ENCODE measurements at places on chromosomes 3 and 15.

- no peak for DNase-seq
Observed at GRCh38 chr3:152607179-152607578, 227.8 kb upstream of the P2RY1 start.

DNA sequence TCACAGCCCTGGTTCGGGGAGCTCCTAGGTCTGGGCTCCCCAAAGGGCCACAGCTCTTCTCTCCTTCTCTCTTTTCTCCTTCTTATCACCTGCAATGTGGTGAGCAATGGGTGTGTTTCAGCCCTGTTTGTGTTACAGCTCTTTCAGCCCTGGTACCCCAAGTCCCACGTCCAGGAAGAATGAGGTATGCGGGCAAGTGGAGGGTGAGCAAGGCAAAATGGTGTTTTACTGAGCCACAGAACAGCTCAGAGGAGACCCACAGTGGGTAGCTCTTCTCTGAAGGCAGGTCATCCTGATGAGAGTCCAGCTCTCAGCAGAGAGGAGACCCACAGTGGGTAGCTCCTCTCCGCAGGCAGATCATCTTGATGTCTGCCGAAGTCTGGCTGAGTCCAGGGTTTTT, 86.8 kb downstream of the BFSP2 start:
- DNase-seq: no peak

DNA sequence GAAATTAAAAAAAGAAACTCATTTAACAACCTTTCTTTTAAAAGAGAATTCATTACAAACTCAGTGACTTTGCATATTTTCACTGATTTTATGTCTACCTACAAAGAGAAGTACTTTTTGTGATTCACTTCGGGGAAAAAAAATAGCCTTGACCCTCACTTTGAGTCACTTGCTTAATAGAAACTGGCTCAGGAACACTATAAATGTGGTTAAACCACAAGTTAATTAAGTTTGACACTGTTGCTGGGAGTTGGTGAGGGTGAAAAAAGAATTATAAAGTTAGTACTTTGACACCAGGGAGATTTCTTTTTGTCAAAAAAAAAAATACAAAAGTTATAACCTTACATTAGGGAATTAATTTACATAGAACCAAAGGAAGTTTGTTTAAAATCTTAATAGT, 810.9 kb downstream of the NR2F2 start:
- no peak for DNase-seq

DNA sequence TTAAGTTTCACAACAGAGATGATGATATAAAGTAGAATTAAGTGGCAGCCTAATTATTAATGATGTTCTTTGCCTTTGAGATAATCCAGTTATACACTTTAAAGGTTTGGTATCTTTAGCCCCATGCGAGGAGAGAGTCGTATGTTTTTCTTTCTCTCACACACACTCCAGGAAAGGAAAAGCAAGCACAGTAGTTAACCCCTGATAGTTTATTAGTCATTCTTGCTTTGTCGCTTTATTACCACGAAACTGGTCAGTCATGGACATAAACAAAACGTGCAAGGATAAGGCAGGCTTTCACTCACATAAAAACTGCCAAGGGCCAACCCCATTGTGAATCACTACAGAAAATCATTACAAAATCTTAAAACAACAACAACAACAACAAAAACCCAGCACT, 866.9 kb downstream of the FHIT start:
- DNase-seq: peak; percentile 31

DNA sequence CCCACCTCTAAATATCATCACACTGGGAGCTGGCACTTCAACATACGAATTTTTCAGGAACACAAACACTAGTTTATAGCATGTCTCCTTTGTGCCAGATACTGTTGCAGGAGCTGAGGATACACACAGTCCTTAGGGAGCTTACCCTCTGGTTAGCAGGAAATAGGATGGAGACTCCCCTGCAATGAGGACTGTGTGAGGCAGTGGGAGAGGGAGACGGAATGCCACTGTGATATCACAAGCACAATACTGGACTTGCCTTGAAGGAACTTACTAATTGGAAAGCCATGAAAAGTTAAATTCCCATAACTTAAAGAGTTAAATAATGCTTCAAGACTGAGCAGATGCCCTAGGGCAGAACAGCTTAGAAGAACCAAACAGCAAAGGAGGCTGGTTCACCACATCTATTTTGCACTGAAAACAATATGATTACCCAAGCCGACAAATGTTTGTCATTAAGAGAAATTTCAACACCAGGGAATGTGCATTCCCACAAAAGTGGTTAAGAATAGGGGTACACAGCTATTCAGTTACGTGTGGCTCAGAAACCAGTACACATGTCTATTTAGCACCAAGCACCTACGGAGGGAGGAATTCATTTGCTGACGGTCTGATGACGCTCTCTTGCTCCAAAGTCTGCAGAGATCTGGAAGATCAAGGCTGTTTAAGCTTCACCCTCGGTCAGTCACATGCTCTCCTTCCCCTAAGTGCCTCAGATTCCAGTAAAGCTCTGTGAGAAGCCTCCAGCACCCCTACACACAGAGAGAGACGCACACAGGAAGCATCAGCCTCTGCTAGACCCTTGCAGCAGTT, 5.2 kb downstream of the TBC1D2B start:
- DNase-seq: peak; percentile 89

GRCh38 chr3:27468283-27468886, 15.8 kb downstream of the SLC4A7 start:
- no peak for DNase-seq

- DNase-seq: no peak
Observed at GRCh38 chr3:134453631-134454030, 32.2 kb downstream of the ANAPC13 start.

- DNase-seq: no peak
Observed at GRCh38 chr3:193640728-193641439, 47.9 kb downstream of the OPA1 start.

DNA sequence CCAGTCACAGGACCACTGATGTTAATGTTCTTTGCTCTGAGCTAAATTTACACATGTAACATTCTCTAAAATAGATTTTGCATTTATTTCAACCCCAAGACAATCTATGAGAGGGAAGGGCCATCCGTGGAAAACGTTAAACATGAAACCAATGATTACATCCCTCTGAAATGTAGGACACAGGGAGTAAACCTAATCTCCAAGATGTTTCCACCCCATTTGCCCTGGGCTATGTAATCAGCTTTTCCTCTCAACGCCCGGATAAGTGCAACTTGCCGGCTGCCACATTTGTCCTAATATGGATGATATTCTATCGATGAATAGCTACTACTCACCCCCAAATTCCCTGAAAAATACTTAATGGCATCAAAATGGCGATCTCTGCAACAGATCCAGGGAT, 6.4 kb upstream of the FMN1 start:
- no peak for DNase-seq

DNA sequence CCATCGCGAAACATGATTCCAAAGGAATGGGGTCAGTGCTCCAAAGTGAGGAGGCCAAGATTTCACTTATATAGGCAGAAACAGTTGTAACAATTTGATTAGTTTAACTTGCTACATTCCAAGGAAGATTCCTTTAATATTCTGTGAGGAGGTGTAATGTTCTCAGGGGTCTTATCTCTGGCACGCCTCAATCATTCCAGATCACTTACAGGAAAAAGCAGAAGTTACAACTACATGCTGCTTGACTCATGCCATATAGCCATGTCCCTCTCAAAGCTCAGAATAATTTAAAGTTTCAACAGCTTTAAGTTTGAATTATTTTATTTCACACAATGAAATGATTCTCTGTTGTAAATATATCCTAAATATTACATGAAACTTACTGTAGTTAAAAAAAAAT, 3.5 kb upstream of the FYTTD1 start:
- DNase-seq: no peak

DNA sequence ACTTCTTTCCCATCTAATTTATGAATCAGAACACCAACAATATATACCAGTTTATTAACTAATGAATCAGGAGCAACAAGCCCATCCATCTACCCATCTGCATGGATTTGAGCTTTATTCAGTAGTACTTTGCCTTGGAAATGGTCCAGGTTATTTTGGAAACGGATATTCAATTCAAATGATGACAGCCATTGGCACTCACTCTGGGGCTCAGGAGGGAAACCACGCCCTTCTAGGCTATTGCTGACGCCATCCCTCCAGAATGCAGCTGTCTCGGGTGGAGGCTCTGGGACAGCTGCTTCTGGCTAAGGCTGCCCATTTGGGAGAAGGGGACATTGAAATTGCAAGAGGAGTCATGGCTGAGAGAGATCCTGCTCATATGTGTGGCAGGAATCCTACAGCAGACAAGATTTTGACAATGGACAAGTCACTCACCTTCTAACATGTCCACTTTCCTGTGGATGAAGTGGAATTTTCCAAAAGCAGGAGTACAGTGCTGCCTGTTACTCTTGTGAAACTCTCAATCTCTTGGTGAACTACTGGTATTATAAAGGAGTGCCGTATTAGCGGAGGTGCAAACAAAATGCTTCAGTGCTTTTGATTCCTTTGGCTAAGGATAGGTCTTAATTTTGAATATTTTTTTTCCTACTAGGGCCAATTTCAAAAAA, 29.3 kb upstream of the TRAK1 start:
- peak; percentile 92 for DNase-seq

DNA sequence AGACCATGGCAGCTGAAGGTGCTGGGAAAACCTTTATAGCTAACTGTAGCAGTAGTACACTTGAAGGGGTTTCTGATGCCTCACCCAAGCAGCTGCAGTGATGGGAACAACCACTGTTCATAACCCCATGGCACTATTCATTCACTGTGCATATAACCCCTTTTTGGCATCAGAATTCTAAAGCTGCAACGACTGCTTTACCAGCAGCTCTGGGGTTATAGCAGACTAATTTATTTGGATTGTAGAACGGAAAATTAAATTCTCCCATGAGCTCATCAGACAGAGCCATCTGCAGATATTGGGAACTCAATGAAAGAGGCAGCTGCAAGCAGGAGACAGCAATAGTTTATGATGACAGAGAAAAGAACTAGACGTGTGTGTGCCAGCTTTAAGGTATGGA, 28.6 kb downstream of the TFDP2 start:
- no peak for DNase-seq

- no peak for DNase-seq
Observed at GRCh38 chr3:38763569-38763968, 52.4 kb downstream of the SCN10A start.

GRCh38 chr15:44286814-44287452, 1.6 kb upstream of the GOLM2 start:
- DNase-seq: no peak

GRCh38 chr15:45205192-45205591, 17.4 kb upstream of the SHF start:
- peak; percentile 57 for DNase-seq

- no peak for DNase-seq
Observed at GRCh38 chr15:84872009-84872910, 12.2 kb upstream of the SLC28A1 start.

- no peak for DNase-seq
Observed at GRCh38 chr3:122919291-122919610, 108.3 kb downstream of the SEMA5B start.

- peak; percentile 6 for DNase-seq
Observed at GRCh38 chr15:35013370-35013769, 25.3 kb upstream of the ZNF770 start.

GRCh38 chr15:58314593-58315216, 117.1 kb upstream of the LIPC start:
- DNase-seq: no peak

GRCh38 chr3:116056280-116056679, 389.0 kb downstream of the LSAMP start:
- no peak for DNase-seq

GRCh38 chr15:73254598-73254997, 114.2 kb downstream of the HCN4 start:
- DNase-seq: no peak

GRCh38 chr3:146152834-146153233, 8.2 kb downstream of the PLOD2 start:
- DNase-seq: no peak

- DNase-seq: no peak
Observed at GRCh38 chr15:77025083-77025901, 30.4 kb downstream of the PSTPIP1 start.

DNA sequence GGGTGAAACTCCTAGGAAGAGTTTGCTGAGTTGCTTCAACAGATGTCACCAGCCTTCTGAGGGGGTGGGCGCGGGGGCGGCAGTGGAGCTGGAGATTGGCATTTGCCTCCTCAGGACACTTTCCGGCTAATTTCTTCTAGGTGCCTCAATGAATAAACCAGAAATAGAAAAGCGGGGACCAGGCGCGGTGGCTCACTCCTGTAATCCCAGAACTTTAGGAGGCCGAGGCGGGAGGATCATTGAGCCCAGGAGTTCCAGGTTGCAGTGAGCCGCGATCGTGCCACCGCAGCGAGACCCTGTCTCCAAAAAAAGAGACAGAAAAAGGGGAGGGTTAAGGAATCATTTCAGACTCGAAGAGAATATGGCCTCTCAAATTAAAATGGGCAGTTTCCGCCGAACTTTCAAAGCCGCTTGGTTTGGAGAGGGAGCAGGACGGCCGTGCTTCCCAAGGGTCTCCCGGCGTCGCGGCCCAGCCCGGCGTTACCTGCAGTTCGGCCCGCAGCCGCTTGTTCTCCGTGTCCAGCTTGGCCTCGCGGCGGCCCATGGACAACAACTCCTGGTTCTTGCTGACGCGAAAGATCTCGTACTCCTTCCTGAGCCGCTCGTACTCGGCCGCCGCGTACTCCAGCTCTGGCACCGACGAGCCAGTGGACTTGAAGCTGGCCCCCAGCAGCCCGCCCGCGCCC, 587 bp downstream of the NPHP3 start:
- DNase-seq: peak; percentile 76

DNA sequence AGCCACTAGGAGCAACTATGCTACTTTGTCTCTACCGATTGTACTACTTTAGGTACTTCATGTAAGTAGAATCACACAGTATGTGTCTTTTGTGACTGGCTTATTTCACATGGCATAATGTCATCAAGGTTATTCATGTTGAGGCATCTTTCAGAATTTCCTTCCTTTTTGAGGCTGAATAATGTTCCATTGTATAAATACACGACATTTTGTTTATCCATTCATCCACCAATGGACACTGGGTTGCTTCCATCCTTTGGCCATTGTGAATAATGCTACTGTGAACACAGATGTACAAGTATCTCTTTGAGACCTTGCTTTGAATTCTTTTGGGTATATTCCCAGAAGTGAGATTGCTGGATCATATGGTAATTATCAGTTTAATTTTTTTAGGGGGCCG, 29.2 kb downstream of the MYO5A start:
- DNase-seq: no peak

DNA sequence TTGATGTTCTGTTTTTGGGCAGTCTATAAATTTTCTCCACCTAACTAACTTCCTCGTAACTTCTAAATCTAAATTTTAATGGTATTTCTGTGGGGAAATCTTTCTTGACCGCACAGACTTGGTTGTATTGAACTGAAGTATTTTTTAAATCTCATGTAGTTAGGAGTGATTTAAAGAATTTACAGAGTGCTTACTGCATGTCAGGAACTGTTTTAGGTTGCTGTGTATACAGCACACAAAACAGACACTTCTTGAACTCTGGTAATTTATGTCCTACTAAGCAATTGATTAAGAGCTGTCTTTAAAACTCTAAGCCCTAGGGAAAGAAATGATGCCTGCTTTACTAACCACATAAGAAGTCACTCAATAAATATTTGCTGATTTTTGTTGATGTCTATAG, 1350.2 kb downstream of the ZPLD1 start:
- no peak for DNase-seq
